ENCODE measurements at places on chromosomes 2 and 18. TPM values are rescaled to one million over a fixed set of nuclear protein-coding genes. Genes with fewer than 3 reads are reported as not detected.

GRCh38 chr18:9809697-9810096 lies 76.1 kb upstream of the TXNDC2 start:
- no peak for DNase-seq

The SCN1A gene
- total RNA-seq, result not detected

GRCh38 chr2:112661656-112662305 lies 16.0 kb downstream of the SLC20A1 start:
- DNase-seq, result no peak

- no peak for DNase-seq
These were observed 18.5 kb downstream of the KCNJ13 start for GRCh38 chr2:232757905-232758304.

- DNase-seq, result no peak
These were observed 60.3 kb upstream of the GREB1L start for GRCh38 chr18:21181766-21182165.

DNA sequence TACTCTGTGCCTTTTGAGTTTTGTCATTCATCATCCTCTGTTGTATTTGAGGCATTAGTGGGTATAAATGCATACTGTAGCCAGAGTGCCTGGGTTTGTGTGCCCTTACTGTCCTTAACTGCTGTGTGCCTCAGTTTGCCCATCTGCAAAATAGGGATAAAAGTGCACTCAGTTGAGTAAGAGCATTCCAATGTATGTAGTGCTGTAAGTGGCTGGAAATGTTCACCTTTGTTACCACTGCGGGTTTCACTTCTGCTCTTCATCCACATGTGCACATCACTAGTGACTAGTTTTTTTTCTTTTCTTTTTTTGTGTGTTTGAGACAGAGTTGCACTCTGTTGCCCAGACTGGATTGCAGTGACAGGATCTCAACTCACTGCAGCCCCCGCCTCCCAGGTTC lies 39.9 kb downstream of the PLEKHB2 start:
- no peak for DNase-seq

DNA sequence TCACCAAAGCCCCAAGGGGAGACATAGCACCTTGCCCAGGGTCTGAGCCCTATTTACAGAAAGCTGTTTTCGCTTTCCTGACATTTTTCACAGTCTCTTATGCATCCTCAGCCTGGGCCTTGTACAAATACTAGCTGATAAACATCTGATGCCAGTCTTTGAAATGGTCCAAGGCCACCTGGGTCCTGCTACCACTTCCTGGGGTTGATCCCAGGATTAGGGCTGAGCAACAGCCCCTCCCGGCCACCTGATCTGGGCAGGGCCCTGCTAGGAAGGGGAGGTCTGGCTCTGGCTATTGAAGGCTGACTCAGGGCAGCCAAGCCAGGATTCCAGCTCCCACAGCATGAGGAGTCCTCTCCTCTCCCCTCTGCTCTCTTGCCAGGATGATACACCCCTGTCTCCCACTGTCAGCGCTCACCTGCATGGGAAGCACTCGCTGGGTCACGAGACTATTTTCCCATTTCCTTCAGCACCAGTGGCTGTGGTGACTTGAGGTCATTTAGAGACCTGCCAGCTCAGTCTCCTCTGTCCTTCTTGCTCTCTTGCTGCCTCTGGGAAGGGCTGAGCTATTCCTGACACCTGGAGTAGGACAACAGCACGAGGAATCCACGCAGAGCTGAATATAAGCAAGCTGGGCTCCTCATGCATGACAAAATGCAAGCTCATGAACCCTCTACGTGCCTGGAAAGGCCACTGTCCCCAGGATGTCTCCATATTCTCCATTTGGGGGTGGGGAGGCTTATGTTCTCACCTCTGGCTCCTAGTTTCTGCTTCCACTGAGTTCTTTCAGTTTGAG lies 53.0 kb upstream of the LGALSL start:
- no peak for DNase-seq

- DNase-seq, result no peak
These were observed 56.2 kb upstream of the RAB27B start for GRCh38 chr18:54772056-54772455.

The SLC23A3 gene
- total RNA-seq, result 0.84 TPM

DNA sequence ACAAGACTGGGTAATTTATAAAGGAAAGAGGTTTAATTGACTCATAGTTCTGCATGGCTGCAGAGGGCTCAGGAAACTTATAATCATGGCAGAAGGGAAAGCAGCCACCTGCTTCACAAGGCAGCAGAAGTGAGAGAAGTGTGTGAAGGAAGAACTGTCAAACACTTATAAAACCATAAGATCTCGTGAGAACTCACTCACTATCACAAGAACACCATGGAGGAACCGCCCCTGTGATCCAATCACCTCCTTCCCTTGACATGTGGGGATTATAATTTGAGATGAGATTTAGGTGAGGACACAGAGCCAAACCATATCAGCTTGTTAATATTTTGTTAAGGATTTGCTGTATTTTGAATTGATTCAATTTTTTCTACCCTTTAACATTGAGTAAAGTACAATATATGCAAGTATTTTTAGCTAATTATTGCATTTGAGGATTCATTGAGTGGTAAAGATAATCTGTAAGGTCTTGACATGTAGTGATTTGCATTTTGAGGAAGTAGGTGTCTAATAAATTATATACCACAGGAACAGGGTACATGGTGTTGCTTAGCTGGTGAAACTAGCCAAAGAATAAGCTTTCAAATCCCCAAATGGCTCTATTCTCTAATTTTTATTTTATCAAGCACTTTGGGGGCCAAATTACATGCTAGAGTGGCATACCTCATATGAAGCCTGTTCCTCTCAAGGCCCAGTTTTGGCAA lies 3.9 kb upstream of the C2orf69 start:
- no peak for DNase-seq

The PROKR1 gene
- not detected for total RNA-seq

The LRRC30 gene
- not detected for total RNA-seq

GRCh38 chr2:4900242-4900641 lies 791.9 kb upstream of the SOX11 start:
- no peak for DNase-seq

DNA sequence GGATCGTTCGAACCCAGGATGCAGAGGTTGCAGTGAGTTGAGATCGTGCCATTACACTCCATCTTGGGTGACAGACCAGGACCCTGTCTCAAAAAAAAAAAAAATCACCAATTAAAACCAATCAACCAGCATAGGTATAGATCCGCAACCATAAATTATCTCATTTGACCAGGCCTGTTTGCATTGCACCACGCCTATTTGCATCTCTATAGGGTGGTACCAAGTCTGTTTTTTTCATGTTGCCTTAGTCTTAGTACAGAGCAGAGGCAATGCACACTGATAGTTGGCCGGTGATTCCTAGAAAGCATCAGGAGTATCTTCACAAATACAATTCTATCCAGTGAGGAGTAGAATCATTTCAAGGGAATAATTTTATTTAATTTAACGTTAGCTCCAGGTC lies 9.3 kb upstream of the NPC1 start:
- no peak for DNase-seq

- no peak for DNase-seq
These were observed 25.8 kb downstream of the ZC3H6 start for GRCh38 chr2:112301171-112301584.

The COL4A4 gene
- not detected for total RNA-seq

The MERTK gene
- total RNA-seq, result 0.57 TPM

The TBR1 gene
- not detected for total RNA-seq

All from activated naive CD4-positive, alpha-beta T cell treated with anti-CD3 and anti-CD28 coated beads for 36 hours (primary cell).